Adrenal gland (tissue), 19 donors: ENCODE measurements at places on chromosomes 5 and 9. TPM values are rescaled to one million over a fixed set of nuclear protein-coding genes. Genes with fewer than 3 reads are reported as not detected.

Gene CFAP157
- 0.67 TPM for polyA plus RNA-seq

Gene OR1Q1
- not detected for polyA plus RNA-seq

DNA sequence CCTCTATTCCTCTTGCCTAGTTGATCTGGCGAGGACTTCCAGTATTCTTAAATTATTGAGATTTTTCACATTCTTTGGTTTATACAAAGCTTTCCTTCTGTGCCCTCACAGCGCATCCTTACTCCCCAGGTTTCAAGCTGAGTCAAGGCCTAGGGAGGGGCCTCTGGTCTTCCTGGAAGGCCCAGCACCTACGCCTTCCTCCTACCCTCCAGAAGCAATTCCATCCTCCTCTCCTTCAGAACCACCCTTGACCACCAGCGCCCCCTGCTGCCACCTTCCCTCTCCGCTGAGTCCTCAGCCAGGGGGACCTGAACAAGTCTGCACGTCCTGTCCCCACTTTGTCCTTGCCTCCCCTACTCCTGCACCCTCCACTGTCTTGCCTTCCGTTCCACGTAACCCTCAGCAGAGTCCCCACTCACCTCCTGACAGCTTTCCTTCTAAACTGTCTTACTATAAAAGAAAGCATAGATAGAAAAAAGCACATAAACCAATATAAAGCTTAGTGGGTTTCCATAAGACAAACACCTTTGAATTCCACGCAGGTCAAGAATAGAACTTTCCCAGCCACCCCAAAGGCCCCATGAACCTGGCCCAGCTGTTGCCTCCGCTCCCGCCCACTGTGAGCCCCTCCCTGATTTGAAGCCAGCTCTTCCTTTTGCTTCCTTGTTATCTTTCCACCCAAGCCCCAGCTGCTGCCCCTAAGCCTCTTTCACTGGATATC, 63.0 kb upstream of the CTSL start:
- DNase-seq: peak; percentile 78

DNA sequence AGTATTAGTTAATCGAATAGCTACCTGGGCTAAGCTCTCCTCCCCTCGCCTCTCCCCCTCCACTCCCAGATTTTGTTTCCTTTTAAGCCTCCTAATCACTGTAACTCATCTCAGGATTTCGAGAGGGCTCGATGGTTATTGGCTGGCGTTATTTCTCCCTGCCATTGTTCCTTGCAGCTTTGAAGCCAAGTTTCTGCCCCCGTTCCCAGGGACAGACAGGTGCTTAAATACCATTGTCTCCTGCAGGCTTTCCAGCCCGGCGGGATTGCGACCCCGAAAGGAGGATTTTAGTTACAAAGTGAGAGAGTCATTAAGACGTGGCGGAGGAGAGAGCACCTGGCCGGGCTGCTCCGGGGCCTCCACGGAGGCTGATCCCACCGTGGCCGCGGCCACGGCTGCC, 46.2 kb downstream of the ASS1 start:
- DNase-seq: no peak

GRCh38 chr5:59342181-59342580, 551.3 kb downstream of the PDE4D start:
- no peak for DNase-seq

DNA sequence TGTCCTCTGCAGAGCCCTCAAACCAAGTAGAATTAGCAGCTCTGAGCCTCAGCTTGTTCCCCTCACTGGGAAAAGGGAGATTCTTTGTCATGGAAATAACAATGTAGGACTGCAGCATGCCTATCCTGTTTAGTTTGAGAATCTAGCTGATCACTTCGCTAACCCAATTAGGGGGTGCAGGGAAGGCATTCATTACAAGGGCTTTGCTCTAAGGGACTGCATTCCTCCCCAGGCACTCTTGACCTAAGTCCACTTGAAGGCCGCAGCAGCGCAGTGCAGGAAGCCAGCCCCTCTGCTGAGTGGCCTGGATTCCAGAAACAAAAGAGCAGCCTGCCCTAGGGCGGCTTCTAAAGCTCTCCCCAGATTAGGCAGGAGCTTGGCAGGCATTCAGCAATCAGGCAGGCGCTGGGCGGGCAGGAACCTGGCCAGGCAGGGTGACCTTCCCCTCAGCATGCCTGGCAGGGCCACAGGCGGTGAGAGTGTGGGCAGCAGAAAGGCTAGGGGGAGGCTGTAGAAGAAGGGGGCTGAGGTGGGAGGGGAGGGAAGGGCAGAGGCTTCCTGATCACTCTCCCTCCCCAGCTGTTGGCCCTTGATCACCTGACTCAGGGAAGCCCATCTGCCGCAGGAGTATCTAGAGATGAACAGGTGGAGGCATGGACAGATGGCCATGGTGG, 24.8 kb downstream of the CCNJL start:
- peak; percentile 90 for DNase-seq
